ENCODE measurements at places on chromosomes 11 and 22.

DNA sequence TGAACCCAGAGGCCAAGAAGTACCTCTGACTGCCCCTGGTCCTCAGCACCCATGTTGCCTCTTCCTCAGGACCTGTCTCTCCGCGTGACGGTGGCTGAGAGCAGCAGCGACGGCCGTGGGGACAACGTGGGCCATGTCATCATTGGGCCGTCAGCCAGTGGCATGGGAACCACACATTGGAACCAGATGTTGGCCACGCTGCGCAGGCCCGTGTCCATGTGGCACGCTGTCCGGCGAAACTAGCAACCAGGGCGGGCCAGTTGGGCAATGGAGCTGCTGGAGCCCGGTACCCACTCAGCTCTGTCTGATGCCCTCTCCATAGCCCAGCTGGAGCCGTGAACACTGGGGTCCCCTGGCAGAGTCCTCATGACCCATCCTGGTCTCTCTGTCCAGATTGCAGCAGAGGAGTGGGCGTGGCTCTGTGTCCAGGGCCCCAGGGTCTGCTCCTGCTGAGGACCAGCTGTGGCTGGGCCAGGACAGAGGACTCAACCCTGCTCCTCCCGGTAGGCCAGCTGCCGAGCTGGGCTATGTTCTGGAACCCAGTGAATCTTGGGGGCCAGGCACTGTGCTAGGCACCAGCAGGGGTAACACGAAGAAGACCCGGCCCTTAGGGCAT is 8.0 kb upstream of the RHOD start:
- no peak for DNase-seq

GRCh38 chr22:50526834-50527801 is 1.7 kb upstream of the SCO2 start:
- DNase-seq, result peak; percentile 71

- no peak for DNase-seq
Measured at GRCh38 chr22:31922534-31922933, 21.8 kb upstream of the YWHAH start.

GRCh38 chr11:20762980-20763379 is 93.6 kb downstream of the NELL1 start:
- no peak for DNase-seq

DNA sequence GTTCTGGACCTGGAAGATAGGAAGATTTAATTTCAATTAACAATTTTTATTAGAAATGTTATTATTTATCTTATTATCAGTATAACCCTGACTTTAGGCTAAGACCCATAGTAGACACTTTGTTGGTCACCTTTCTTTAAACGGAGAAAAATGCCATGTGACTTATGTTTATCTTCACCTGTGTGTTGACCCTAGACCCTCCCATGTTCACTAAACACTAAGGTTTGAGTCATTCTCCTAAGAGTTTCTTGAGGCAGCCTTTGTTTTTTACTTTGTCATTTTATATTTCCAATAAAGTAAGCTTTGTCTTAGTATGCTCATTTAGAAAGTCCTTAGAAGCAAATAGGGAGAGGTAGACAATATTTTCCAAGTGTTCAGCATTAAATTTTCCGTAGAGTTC is 771.7 kb downstream of the METTL15 start:
- no peak for DNase-seq

DNA sequence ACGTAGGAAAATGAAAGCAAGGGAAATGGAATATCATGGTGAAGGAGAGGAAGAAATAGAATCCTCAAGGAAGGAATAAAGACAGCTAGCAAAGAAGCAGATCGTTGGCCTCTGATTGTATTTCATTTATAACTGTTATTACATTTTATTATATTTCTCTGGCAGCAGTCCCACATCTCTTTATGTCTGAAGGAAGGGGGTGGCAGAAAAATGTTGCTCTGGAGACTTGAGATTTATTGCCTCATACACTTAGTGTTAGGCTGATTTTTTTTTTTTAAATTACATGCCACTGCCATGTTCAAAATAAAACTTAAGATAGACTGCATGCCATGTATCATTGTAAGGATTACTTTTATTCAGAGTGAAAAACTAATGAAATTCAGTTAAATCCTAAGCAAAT is 971.7 kb upstream of the CHORDC1 start:
- DNase-seq, result no peak

DNA sequence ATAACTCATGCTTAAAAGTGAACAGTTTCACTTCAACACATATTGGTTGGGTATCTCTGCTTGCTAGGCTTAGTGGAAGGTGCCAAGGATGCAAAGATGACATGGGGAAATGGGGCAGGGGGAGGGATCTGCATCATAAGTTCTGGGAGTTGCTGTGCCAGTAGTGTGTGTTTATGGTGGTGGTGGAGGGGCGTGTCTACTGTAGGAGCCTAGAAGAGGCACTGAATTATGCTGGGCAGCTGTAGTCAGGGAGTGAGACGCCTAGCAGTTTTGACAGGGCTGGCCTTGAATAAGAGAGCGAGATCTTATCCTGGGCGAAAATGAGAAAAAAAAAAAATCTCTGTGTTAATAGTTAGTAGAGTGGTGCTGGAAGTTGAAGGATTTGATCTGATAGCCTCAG is 3.0 kb downstream of the ELMOD1 start:
- peak; percentile 9 for DNase-seq

- DNase-seq, result peak; percentile 96
Measured at GRCh38 chr11:46617134-46617971, at the start of the genes ATG13 and HARBI1. ATG13 (plus strand) TSS chr11:46617553; CDS start chr11:46644292, 26,739 bp downstream. HARBI1 (minus strand) TSS chr11:46617227; CDS start chr11:46616237, 990 bp downstream.

All from CD4-positive, alpha-beta T cell (primary cell).